ENCODE measurements at places on chromosomes 1 and 21.

GRCh38 chr1:86798608-86799291 lies 94.4 kb downstream of the SH3GLB1 start:
- DNase-seq, result no peak

- no peak for DNase-seq
These were observed 2.7 kb downstream of the ARHGEF11 start for GRCh38 chr1:157042846-157043245.

- DNase-seq, result no peak
These were observed 41.0 kb upstream of the CD5L start for GRCh38 chr1:157882580-157882979.

DNA sequence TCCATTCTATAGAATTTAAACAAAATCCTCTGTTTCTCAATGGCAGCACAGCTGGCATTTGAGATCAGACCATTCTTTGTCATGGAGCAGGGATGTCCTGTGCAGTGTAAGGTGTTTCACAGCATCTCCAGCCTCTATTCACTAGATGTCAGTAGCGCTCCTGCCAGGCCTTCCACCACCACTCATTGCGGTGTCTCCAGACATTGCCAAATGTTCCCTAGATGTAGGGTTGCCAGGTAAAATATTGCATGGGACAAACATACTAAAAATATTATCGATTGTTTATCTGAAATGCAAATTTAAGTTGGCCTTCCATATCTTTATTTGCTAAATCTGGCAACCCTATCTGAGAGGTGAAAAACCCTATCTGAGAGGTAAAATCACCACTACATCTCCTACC lies 11.7 kb downstream of the ITLN2 start:
- DNase-seq, result no peak
